Neural crest cell (in vitro differentiated cells): ENCODE measurements at places on chromosomes 2 and 18. TPM values are rescaled to one million over a fixed set of nuclear protein-coding genes. Genes with fewer than 3 reads are reported as not detected.

DNA sequence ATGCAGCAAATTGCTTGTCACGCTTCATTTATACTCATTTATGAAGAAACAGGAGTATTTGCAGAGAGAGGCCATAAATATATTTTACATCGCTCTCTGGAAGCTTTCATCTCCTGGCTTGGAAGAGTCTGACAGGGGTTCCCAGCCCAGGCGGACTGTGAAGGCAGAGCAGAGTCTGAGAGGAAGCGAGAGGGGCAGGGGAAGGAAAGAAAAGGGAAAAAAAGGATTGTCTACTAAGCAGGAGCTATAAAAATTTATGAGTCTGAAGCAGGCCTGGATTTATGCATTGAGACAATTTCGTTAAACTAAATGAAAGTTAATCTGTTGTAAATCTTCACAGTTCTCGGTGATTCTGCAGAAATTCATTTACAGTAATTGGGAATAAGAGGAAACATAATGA is 143.9 kb upstream of the GYPC start:
- H3K27me3 ChIP-seq, result no peaks in the 10 kb centered on the region
- no peaks in the 10 kb centered on the region for H3K36me3 ChIP-seq
- DNase-seq, result no peak
- H3K4me3 ChIP-seq, result no peak overlapping the region

- no peak overlapping the region for H3K27ac ChIP-seq
- no peak overlapping the region for H3K4me3 ChIP-seq
- no peaks in the 10 kb centered on the region for H3K27me3 ChIP-seq
- peaks cover 3% of the 10 kb centered on the region for H3K36me3 ChIP-seq
- no peaks in the 10 kb centered on the region for H3K4me1 ChIP-seq
Observed at GRCh38 chr2:7745369-7745768, 828.2 kb downstream of the RNF144A start.

GRCh38 chr2:38077431-38077769 is 1.4 kb upstream of the CYP1B1 start:
- no peaks in the 10 kb centered on the region for H3K36me3 ChIP-seq
- no peak overlapping the region for H3K27ac ChIP-seq
- H3K4me3 ChIP-seq, result peak overlapping the region; percentile 80
- H3K4me1 ChIP-seq, result peaks cover 17% of the 10 kb centered on the region
- H3K27me3 ChIP-seq, result peaks cover 90% of the 10 kb centered on the region

DNA sequence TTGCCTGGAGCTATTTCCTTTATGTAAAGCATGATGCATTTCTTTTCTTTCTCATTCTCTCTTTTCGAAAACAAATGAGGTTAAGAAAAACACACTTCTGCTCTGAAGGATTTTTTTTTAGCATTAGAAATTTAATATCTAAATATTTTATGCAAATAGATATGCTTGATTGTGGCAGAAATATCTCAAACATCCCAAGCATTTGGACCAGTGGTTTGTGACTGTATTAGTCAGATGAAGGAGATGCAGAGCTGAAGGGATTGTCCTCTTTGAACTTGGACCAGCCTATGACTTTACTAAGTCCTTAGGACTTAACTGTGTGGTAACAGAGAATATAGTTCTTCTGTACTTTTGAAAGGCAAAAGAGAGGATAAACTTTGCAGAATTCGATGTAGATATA is 335.9 kb upstream of the NT5C1B start:
- H3K27ac ChIP-seq, result no peak overlapping the region
- H3K27me3 ChIP-seq, result no peaks in the 10 kb centered on the region
- H3K4me3 ChIP-seq, result no peak overlapping the region
- no peak for DNase-seq
- no peaks in the 10 kb centered on the region for H3K4me1 ChIP-seq
- H3K36me3 ChIP-seq, result no peaks in the 10 kb centered on the region

DNA sequence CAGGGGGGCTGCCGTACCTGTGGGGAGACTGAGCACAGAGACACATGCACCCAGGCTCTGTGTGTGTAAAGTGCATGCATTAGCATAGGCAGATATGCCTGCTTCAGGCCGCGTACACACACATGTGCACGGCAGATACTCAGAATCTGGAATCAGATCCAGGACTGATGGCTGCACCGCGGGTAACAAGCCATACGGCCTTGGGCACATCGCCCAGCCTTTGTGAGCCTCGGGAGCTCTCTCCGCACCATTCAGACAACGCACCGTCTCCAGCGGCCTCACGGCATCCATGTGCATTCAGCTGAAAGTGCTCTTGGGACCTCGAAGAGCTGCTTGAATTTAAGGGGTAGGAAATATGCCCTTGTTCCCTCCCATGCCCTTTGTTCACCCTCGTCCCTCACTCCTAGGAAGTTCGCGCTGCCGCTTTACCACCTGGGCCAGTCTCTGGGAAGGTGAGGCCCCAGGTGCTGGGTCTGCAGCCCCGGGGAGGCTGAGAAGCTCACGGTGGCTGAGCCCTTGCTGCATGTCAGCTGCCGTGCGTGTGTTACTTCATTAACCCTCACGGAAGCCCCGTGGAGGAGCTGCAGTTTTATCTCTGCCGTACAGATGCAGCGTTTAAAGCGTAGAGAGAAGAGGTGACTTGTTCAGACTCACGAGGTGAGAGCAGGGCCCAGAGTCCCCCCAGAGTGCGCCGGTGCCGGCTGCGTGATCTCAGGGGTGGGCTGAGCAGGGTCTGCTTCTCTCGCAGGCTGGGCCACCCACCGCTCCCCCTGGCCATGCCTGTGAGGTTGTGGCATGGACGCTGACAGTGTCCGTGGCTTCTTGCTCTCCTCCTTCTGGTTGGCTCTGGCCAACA is 377.7 kb upstream of the MYT1L start:
- peaks cover 24% of the 10 kb centered on the region for H3K4me1 ChIP-seq
- H3K27ac ChIP-seq, result peak overlapping the region; percentile 50
- H3K27me3 ChIP-seq, result peaks cover 13% of the 10 kb centered on the region
- DNase-seq, result no peak
- no peak overlapping the region for H3K4me3 ChIP-seq

GRCh38 chr2:104250635-104251034 is 603.3 kb upstream of the POU3F3 start:
- DNase-seq, result no peak
- H3K36me3 ChIP-seq, result peaks cover 3% of the 10 kb centered on the region
- H3K4me3 ChIP-seq, result no peak overlapping the region
- no peaks in the 10 kb centered on the region for H3K27me3 ChIP-seq
- H3K27ac ChIP-seq, result no peak overlapping the region

DNA sequence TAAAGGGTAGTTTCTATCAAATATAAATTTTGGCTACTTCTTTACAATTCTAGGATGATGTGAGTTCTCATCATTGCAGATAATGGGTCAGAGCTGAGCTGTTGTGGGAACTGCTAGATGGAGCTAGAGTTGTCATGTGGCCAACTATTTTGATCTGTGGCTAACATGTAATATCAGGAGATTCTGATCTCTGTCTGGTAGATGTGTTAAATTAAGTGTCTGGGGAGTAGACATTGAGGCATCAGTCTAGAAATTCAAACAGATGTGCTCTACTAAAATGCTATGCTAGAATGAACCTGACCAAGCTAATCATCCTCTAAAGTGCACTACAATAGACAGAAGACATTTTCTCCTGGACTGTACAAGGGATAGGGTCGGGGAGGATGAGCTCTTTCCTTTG is 30.3 kb upstream of the DARS1 start:
- no peaks in the 10 kb centered on the region for H3K27me3 ChIP-seq
- peaks cover 54% of the 10 kb centered on the region for H3K4me1 ChIP-seq
- no peaks in the 10 kb centered on the region for H3K36me3 ChIP-seq
- DNase-seq, result no peak

DNA sequence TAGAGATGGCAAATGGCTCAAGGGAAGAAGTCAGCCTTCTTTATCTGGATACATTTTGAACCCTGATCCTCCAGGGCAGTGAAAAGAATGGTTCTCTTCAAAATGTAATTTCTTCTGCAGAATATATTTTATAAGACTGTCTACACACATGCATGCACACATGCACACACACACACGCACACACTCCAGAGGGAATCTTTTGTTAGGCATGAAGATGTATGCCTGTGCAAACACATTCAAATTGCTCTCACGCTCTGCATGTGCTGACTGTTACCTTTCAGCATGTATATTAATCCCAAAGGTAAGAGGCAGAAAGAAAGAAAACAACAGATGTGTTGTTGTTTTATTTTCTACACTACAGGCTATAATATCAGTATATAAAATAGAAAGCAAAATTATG is 43.2 kb downstream of the SLC5A7 start:
- no peaks in the 10 kb centered on the region for H3K36me3 ChIP-seq
- DNase-seq, result no peak
- no peak overlapping the region for H3K4me3 ChIP-seq
- no peaks in the 10 kb centered on the region for H3K4me1 ChIP-seq

The ANKRD62 gene
- not detected in 2 replicates for total RNA-seq

The TMEM127 gene
- 28.8 and 30.6 TPM in 2 replicates for total RNA-seq

The IL1RL1 gene
- not detected in 2 replicates for total RNA-seq

The NRP2 gene
- total RNA-seq, result 90.3 and 93.5 TPM in 2 replicates

The TUBA3E gene
- total RNA-seq, result not detected in 2 replicates

The KCNF1 gene
- 0.93 and 1.1 TPM in 2 replicates for total RNA-seq

The ANKRD29 gene
- total RNA-seq, result 0.61 and 0.96 TPM in 2 replicates

The GPAT2 gene
- total RNA-seq, result not detected in 2 replicates

The HOXD10 gene
- total RNA-seq, result not detected in 2 replicates

The NXPH2 gene
- 3.6 and 4.1 TPM in 2 replicates for total RNA-seq

The HRH4 gene
- total RNA-seq, result 0.07 TPM in 1 of 2 replicates, not detected in the other
